ENCODE measurements at places on chromosomes 2 and 18.

GRCh38 chr18:35089382-35089781 is 48.2 kb downstream of the MAPRE2 start:
- no peak for DNase-seq

DNA sequence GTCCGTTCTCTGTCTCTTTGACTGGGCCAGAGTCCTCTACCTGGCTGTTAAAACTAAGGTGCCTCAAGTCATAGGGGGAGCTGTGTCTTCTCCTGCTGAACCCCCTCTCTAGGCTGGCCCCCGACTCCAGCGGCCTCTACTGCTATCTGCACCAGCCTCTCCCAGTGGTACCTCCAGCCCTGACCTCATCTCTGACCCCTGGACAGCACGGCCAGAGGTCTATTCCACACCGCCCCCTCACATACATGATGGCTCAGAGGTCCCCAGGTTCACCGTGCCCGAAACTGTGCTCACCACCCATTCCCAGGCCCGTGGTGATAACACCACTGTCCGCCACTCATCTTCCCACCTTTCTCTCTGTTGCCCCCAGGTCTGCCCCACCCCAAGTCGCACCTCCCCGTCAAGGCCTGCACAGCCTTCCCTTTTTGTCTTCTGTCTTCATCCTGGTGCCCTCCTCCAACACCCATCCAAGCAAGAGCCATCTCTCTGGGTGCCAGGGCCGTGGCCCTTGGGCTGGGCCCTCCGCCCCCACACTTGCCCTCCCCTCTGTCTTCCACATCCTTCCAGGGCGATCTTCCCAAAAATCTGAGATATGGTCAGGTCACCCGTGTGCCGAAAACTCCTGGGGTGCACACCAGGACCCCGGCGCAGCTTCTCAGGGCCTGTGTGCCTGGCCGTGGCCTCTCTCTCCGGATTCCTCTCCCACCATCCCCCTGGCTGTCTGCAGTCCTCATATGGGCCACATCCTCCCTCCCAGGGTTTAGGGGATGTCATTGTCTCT is 134.4 kb upstream of the ID2 start:
- DNase-seq = no peak

DNA sequence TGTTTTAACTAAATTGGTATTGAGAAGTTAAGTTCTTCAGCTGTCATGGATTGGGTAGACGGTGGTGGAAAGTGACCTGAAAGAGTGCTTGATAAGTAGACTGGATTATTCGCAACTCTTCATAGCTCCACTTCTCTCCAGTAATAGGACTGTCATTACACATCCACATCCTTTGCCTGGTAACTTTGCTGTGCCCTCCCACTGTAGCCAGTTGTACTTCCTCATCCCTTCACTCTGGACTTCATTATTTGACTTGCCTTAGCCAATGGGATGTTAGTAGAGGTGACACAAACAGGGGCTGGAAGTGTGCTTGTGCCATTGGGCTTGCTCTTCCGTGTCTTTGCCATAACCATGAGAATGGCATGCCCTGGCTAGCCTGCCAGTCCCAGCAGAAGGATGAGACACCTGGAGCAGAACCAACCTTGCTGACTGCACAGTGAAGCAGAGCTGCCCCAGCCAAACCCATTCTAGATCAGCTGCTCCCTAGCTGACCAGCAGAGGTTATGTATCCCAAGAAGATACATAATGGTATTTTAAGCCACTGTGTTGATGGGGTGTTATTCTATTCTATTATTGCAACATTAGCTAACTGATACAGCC is 16.9 kb downstream of the QPCT start:
- no peak for DNase-seq

GRCh38 chr2:200335657-200336056 is 29.2 kb downstream of the SPATS2L start:
- no peak for DNase-seq

DNA sequence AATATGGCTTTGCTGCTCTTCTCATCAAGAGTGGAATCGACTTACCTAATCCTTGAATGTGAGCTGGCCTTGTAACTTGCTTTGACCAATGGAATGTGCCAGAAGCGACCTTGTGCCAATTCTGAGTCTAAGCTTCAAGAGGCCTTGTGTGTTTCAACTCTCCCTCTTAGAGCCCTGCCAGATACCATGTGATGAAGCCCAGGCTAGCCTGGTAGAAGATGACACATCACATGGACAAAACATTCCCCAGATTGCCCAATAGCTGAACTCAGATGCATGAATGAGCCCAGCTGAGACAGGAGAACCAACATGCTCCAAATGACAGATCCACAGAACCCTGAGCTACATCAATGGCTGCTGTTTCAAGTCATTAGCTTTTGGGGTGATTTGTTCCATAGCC is 4.2 kb upstream of the KLHL14 start:
- DNase-seq = no peak

Data from cerebellar nuclear complex (tissue), 1 donor.